ENCODE measurements at places on chromosomes 4 and X.

GRCh38 chr4:120902925-120903324, 19.6 kb downstream of the PRDM5 start:
- no peak for DNase-seq

- no peak for DNase-seq
Measured at GRCh38 chr4:143768007-143768591, 67.6 kb upstream of the FREM3 start.

DNA sequence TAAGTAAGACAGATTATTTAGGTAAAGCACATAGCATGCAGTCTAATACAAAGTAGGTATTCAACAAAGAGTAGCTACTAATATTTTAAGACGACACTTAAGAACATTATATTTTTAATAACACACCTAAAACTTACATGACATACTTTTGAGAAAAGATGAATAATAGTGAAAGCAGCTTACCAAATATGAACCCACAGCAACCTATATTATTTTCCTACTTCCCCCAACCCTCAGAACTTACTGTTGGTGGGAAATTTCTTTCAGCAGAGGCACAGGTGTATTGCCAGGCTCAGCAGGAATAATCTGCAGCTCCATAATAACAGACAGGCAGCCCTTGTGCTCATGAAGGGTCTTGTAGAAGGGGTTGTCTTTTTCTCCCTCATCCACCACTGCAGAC, 498.9 kb downstream of the GLUD2 start:
- DNase-seq, result no peak

- DNase-seq, result no peak
Measured at GRCh38 chrX:40694802-40695201, 40.5 kb downstream of the MED14 start.

GRCh38 chrX:66005830-66006449, 33.9 kb downstream of the VSIG4 start:
- DNase-seq, result no peak
